ENCODE measurements at places on chromosomes 7 and 10.

DNA sequence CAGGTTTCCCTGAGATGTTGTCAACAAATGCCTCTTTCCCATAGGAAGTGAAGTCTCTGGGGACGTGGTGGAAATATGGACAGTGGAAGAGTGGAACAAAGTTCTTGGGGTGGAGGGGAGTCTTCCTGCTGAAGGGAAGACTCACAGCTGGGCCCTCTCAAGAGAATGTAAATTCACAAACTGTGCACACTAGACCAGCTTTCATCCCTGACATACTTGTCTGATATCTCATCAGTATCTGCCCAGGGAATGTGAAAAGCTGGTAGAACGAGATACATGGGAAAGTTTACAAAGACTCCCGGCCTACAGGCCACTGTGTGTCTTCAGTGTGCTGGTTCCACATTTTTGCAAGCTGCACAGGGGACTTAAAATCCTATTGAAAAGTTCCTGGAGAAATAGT, 16.7 kb upstream of the CCDC3 start:
- no peak for DNase-seq

GRCh38 chr7:150964593-150965111, 13.5 kb downstream of the KCNH2 start:
- no peak for DNase-seq

DNA sequence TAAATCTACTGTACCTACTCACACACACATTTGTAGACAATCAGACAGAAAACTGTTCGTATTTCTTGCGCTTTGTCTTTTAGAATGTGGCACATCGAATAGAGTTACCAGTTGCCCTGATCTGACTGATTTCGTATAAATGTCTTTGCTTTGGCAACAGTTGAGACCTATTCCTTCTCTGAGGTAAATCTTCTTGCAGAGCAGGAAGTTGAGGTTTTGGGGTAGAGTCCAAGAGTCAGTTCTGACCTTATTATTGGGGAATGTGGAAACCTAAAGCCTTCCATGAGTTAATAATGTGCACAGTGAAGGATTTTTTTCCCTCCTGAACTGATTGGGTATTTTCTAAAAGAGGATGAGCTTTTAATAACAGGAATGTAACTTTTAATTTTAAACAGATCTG, 135.3 kb downstream of the KIAA1217 start:
- no peak for DNase-seq

GRCh38 chr7:79454361-79454960, 994 bp upstream of the MAGI2 start:
- DNase-seq: peak; percentile 64

- no peak for DNase-seq
Measured at GRCh38 chr10:34434119-34434594, 380.9 kb downstream of the PARD3 start.

DNA sequence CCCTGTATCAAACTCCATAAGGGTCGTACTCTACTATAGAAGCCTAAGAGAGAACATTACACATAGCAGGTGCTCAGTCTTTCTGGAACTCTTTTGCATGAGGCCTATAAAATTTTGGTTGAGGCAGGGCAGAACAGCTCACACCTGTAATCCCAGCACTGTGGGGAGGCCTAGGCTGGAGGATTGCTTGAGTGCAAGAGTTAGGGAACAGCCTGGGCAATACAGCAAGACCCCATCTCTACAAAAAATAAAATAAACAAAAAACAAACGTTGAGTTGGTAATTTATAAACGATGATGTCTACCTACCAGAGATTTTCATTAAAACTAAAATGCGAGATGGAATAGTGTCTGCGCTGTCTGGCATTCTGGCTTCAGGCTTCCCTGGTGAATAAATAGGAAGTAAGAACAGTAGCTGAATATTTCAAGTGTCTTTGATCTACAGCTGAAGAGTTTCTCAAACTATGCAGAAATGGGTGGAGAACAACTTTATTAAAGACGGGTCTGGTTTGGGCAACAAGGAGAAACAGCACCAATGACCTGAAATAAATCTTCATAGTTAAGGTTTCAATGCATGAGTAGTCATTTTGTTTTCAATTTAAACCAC, 774 bp downstream of the PON2 start:
- DNase-seq: no peak

- no peak for DNase-seq
Measured at GRCh38 chr7:105805447-105806019, 70.9 kb downstream of the ATXN7L1 start.
